Natural killer cell (primary cell): ENCODE measurements at places on chromosomes 2 and 18. TPM values are rescaled to one million over a fixed set of nuclear protein-coding genes. Genes with fewer than 3 reads are reported as not detected.
A peak's percentile ranks its signal among the peaks of the same experiment; 100 is the strongest.

GRCh38 chr2:56185101-56185581 lies 1.4 kb downstream of the CCDC85A start:
- DNase-seq: no peak
- no peaks in the 10 kb centered on the region for H3K36me3 ChIP-seq
- no peaks in the 10 kb centered on the region for H3K4me1 ChIP-seq

The KCNG2 gene
- not detected for total RNA-seq

The EVX2 gene
- total RNA-seq: not detected

DNA sequence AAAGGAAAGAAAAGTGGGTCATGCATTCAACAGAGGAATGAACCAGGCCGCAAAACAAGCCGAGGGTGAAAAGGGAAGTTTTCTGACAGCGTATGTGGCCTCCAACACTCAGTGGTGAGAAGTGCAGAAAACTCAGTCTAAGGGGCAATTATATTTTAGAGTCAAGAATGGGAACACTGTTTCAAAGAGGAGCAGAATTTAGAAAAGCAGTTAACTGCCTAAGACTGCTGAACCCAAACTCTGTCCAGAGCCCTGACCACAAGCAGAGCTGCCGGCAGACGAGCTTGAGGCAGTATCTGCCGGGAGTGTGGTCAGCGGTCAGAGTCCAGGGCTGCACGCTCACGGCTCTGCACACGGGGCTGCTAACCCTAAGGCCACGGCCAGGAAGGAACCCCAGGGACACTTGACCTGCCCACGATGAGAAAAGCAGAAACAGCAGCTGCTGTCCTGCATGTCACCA lies 347.0 kb upstream of the ID2 start:
- peak overlapping the region; percentile 80 for H3K27ac ChIP-seq
- H3K36me3 ChIP-seq: no peaks in the 10 kb centered on the region
- H3K4me1 ChIP-seq: peaks cover 64% of the 10 kb centered on the region
- no peak overlapping the region for H3K4me3 ChIP-seq
- DNase-seq: no peak

DNA sequence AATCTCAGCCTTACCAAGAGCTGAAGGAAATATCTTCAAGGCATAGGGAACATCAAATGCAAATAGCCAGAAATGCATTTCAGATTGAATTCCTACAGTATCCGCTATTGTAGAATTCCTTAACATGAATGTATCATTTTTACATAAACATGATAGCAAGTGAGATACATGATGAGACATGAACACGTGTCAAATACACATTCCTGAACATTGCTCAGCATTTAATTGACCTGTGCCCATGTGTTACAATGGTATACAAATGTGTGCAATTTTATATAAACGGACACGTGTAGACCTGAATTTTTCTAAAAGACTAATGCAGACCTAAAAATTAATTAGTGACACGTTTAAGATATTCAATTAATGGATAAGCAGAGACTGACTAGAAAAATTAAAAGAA lies 133.0 kb upstream of the TLK1 start:
- H3K4me1 ChIP-seq: no peaks in the 10 kb centered on the region
- no peaks in the 10 kb centered on the region for H3K27me3 ChIP-seq
- no peak overlapping the region for H3K27ac ChIP-seq

DNA sequence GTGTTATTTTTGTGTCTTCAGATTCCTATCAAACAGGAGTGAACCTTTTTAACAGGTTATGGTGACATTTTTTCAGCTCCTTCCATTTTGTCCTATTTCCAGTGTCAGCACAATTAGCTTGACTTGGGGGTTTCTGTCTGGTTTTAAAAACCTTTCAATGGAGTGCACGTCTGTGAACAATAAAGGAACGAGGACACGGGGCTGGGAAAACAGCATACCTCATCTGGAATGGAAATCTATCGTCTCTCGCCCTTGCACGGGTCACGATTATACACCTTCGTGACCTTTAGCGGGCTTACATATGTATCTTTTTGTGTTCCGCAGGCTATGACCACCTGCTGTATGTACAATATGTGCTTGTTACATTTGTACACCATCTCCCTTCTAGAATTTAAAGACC lies 2.3 kb upstream of the ZNF532 start:
- H3K27ac ChIP-seq: peak overlapping the region; percentile 70
- peaks cover 3% of the 10 kb centered on the region for H3K27me3 ChIP-seq
- no peak overlapping the region for H3K4me3 ChIP-seq
- H3K36me3 ChIP-seq: no peaks in the 10 kb centered on the region
- no peak for DNase-seq
- peaks cover 11% of the 10 kb centered on the region for H3K4me1 ChIP-seq

DNA sequence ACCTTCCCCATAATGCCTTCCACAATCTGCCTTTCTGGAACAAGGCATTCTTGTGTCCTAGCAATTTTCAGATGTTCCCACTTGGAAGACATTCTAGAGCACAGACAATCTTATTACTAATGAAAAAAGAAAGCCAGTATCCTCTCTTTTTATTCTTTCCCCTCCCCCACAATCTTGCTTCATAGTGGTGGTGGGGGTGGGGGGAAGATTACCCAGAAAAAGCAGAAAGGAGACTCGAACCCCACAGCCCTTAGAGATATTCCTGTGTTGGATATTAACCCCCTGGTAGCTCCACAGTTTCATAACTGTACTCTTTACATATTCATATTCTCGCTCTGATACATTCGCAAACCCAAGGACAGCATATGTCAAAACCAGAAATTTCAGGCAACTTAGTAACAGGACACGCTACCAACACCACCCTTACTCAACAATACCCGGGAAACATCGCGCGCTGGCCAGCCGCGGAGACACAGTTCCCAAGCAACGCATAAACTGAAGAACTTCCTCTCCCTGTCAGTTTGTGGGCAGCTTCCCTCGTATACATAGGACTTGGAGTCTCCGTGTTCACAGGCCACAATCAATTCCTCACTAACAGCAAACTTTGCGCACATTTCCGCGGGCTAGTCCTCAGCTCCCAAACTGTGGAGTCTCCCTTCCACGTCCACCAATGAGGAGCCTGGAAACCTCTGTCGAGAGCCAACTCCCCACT lies 793 bp downstream of the NR4A2 start:
- peak overlapping the region; percentile 91 for H3K4me3 ChIP-seq
- H3K4me1 ChIP-seq: peaks cover 44% of the 10 kb centered on the region
- peaks cover 34% of the 10 kb centered on the region for H3K27me3 ChIP-seq
- peak; percentile 67 for DNase-seq

The REG3A gene
- not detected for total RNA-seq

- H3K4me3 ChIP-seq: no peak overlapping the region
- no peaks in the 10 kb centered on the region for H3K4me1 ChIP-seq
- DNase-seq: peak; percentile 17
- H3K36me3 ChIP-seq: no peaks in the 10 kb centered on the region
- no peaks in the 10 kb centered on the region for H3K27me3 ChIP-seq
- no peak overlapping the region for H3K27ac ChIP-seq
Measured at GRCh38 chr18:8988260-8988871, 114.1 kb upstream of the NDUFV2 start.

DNA sequence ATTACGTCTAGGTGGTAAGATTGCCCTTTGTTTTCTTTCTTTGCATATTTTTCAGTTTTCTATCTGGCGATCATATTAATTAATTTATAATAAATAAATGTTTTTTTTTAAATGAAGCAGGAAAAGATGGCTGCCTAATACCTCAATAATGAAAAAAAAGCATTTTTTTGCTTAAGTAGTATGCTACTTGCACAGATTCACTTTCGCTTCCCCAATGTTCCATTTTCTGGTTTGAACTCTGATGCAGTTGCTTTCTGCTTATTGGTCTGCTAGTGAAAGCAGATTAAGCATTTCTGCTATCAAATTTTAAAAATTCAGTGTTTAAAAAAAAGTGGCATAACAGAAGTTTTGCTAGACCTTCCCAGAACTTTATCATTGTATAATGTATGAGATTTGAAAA lies 11.9 kb upstream of the TMEM182 start:
- DNase-seq: no peak
- H3K4me3 ChIP-seq: no peak overlapping the region
- H3K27ac ChIP-seq: no peak overlapping the region
- no peaks in the 10 kb centered on the region for H3K27me3 ChIP-seq
- H3K36me3 ChIP-seq: no peaks in the 10 kb centered on the region

- no peak overlapping the region for H3K4me3 ChIP-seq
- no peak for DNase-seq
- no peaks in the 10 kb centered on the region for H3K4me1 ChIP-seq
Measured at GRCh38 chr2:213002383-213002782, 149.0 kb downstream of the IKZF2 start.

- H3K27ac ChIP-seq: no peak overlapping the region
- H3K27me3 ChIP-seq: no peaks in the 10 kb centered on the region
- no peaks in the 10 kb centered on the region for H3K4me1 ChIP-seq
- DNase-seq: no peak
- no peak overlapping the region for H3K4me3 ChIP-seq
Measured at GRCh38 chr18:73597832-73598615, 549.6 kb downstream of the FBXO15 start.

DNA sequence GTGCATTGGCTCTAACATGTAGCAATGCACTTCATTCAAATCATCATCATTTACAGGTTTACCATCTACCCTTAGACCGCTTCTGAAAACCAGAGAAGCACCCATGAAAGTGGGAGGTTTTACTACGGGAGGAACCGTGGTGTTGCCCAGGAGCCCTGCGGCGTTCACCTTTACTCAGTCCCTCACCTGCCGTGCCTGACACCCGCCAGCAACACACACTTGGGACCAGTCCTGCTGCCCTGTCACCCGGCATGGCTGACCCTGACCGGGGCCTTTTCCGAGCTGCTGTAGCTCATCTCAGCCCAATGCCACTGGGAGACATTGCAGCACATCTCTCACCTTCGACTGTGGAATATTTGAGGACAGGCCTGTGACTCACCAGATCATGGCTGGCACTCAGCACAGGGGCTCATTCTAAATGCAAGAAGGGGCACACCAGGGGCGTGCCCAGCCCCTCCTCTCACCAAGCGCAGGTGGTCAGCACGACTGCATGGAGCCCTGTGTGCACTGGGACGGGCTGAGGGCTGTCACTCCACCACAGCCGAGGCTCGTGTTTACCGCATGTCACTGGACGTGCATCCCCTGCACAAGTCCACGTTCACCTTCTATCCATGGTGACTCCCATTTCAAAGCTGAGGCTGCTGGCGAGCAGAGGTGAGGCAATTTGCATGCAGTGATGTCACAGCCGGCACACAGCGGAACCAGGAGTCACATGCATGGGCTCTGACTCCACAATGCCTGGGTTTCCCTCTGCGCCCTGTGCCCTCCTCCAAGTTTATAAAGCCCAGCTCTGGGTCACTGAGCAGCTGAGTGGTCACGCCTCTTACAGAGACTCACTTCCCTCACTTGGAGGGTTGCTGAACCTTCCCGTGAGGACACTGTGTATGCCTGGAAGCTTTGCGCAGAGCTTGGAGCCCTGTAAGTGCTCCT lies 76.7 kb upstream of the SNTG2 start:
- no peaks in the 10 kb centered on the region for H3K4me1 ChIP-seq
- no peak overlapping the region for H3K27ac ChIP-seq
- H3K27me3 ChIP-seq: no peaks in the 10 kb centered on the region
- H3K36me3 ChIP-seq: no peaks in the 10 kb centered on the region
- no peak overlapping the region for H3K4me3 ChIP-seq

The TTC39C gene
- total RNA-seq: 61.5 TPM

DNA sequence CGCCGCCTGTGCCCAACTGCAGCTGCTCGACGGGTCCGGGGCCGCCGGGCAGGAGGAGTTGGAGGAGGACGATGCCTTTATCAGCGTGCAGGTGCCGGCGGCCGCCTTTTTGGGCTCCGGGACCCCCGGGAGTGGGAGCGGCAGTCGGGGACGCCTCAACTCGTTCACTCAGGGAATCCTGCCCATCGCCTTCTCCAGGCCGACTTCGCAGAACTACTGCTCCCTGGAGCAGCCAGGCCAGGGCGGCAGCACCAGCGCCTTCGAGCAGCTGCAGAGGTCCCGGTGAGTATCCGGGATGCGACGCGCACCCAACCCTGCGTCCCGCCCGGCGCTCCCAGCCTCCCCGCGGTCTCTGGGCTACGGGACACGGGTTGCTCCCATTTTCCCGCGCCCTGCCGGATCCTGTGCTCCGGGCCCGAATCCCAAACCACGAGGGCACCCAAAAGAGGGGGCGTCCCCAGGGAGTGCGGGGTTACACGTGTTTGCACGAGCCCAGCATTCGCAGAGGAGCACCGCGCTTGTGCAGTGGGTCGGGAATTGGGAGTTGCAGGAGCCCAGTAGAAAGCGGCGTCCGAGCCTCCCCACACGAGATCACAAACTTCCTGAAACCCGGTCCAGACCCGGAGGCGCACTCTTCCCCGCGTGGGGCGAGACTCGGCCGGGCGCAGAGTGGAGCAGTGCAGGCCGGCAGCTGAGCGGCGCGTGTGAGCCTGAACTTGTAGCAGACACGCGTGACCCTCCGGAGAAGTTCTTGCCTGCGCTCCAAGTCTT lies 1.2 kb downstream of the CABLES1 start:
- peak overlapping the region; percentile 39 for H3K4me3 ChIP-seq
- DNase-seq: peak; percentile 38
- H3K4me1 ChIP-seq: peaks cover 44% of the 10 kb centered on the region

GRCh38 chr18:79343567-79344207 lies 52.0 kb upstream of the NFATC1 start:
- H3K4me1 ChIP-seq: no peaks in the 10 kb centered on the region
- H3K4me3 ChIP-seq: no peak overlapping the region
- H3K36me3 ChIP-seq: peaks cover 45% of the 10 kb centered on the region
- no peak for DNase-seq

GRCh38 chr2:171529914-171530313 lies 7.6 kb downstream of the CYBRD1 start:
- no peaks in the 10 kb centered on the region for H3K27me3 ChIP-seq
- no peaks in the 10 kb centered on the region for H3K4me1 ChIP-seq
- H3K4me3 ChIP-seq: no peak overlapping the region
- H3K27ac ChIP-seq: no peak overlapping the region

The AQP12A gene
- not detected for total RNA-seq

- H3K4me3 ChIP-seq: no peak overlapping the region
- H3K27me3 ChIP-seq: no peaks in the 10 kb centered on the region
- no peaks in the 10 kb centered on the region for H3K36me3 ChIP-seq
- DNase-seq: no peak
Measured at GRCh38 chr2:120854766-120855530, 119.3 kb downstream of the GLI2 start.

The ADCY3 gene
- total RNA-seq: 5.4 TPM

The DPP10 gene
- total RNA-seq: not detected
